ENCODE measurements at places on chromosomes 16 and 17.

- no peak for DNase-seq
Measured at GRCh38 chr16:52074133-52074532, 472.8 kb downstream of the TOX3 start.

GRCh38 chr17:9072696-9073339, 51.5 kb downstream of the NTN1 start:
- DNase-seq = no peak

DNA sequence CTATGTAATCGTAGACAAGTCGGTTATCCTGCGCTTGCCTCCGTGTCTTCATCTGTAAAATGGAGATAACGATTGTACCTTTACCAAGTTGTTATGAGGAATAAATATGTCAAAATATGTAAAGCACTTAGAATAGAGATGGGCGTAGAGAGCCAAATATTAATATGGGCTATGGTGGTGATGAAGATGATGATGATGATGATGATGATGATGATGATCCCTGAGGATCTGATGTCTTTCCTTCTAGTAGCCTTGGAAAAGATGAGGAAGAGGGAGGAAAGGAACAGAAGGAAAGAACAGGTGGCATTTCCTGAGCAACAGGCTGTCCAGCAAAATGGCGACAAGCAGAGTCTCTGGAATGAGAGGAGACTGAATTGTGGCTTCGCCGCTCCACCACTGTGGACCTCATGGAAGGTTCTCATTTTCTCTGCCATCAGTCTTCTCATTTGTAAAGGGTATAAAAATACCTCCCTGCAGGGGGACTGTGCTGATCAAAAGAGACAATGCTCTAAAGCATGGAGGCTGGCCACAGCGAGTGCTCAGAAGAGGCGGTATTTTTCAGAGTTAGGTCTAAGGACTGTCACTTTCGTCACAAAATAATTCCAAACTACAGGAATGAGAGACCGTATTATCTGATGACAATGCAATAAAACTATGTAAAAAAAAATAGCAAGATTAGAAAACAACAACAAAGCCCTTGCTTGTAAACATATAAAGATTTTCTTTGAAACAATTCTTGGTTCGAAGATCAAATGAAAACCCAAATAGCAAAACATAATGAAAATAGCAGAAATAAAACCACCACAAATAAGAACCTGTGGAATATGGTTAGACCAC, 17.2 kb upstream of the RCVRN start:
- no peak for DNase-seq

- DNase-seq = no peak
Measured at GRCh38 chr17:32349503-32349853, 479 bp upstream of the ZNF207 start.

DNA sequence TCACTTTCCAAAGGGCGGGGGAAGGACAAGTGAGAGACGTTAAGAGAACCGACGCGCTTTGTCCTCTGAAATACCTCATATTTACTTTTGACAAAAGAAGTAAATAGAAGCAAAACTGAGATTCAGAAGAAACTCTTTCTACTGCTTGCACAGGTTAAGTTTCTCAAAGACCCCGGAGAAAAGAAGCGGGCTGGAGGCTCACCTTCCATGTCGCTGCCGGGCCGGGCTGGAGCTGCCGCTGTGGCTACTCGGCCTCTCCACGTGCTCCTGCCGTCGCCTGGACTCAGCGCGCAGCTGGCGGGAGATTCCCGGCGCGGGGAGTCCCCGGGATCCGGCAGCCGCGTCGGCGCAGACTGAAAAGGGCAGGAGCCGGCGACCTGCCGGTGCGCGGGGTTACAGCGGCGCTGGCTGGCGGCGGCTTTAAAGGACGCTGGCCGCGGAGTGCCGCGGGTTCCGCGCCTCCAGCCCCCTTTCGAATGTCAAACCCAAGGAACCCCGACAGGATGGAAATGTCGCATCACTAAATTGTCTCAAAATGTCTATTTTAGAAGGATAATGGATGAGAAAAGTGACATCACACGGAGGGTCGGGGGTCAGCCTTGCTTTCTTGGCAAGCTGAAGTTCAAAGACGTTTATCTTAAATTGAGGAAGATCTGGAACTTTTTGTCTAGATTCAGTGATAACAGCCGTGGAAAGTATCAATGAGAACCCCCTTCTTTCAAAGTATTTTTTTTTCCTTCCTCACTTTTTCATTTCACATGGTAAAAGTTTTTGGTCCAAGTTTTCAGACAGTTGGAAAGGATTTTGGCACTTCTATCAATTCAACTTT, at the start of gene IKZF3:
Gene IKZF3, minus strand, starts transcription at position 395 of the 829 bp plus-strand sequence. Its CDS starts 186 bp downstream, at position 209.
- no peak for DNase-seq

DNA sequence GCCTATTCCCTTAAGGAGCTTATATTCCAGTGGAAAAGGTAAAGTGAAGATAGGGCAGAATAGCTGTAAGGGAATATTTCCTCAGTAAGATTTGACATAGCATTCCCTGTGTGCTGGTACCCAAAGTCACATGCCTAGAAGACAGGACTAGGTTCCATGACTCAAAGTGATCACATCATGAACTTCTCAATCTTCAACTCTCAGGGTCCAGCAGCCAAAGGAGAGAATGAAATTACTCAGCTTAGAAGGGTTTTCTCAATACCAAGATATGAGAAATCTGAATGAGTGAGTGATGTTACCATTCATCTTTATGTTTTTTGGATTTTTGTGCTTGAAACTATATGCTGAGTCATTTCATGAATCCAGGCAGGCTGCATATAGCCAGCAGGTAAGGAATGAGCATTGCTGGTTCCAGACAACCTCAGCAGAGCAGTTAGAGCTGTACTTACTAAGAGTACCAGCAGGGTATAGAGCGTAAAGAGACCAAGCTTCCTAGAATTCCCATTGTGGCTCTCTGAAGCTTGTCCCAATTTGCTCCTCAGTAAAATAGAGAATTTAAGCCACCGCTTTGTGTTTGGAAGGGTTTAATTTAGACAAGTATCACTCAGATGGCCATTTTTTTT, 91.1 kb downstream of the ANKFN1 start:
- no peak for DNase-seq

DNA sequence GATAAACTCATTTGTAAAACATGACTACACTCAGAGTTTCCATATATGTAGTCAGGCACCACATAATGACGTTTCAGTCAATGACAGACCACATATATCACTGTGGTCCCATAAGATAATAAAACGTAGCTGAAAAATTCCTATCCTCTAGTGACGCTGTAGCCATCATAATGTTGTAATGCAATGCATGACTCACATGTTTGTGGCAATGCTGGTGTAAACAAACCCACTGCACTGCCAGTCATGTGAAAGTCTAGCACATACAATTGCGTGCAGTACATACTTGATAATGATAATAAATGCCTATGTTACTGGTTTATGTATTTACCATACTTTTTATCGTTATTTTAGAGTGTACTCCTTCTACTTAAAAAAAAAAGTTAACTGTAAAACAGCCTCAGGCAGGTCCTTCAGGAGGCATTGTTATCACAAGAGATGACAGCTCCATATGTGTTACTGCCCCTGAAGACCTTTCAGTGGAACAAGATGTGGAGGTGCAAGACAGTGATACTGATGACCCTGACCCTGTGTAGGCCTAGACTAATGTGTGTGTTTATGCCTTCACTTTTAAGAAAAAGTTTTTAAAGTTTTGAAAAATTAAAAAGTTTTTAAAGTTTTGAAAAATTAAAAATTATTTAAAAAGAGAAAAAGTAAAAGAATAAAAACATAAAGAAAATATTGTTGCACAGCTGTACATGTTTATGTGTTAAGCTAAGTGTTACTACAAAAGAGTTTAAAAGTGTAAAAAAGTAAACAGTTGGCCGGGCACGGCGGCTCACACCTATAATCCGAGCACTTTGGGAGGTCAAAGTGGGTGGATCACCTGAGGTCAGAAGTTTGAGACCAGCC, 9.0 kb downstream of the STAT5B start:
- no peak for DNase-seq

- no peak for DNase-seq
Measured at GRCh38 chr16:64586781-64587180, 535.1 kb downstream of the CDH11 start.

GRCh38 chr17:44269535-44270240, 1.8 kb upstream of the SLC4A1 start:
- DNase-seq = no peak

DNA sequence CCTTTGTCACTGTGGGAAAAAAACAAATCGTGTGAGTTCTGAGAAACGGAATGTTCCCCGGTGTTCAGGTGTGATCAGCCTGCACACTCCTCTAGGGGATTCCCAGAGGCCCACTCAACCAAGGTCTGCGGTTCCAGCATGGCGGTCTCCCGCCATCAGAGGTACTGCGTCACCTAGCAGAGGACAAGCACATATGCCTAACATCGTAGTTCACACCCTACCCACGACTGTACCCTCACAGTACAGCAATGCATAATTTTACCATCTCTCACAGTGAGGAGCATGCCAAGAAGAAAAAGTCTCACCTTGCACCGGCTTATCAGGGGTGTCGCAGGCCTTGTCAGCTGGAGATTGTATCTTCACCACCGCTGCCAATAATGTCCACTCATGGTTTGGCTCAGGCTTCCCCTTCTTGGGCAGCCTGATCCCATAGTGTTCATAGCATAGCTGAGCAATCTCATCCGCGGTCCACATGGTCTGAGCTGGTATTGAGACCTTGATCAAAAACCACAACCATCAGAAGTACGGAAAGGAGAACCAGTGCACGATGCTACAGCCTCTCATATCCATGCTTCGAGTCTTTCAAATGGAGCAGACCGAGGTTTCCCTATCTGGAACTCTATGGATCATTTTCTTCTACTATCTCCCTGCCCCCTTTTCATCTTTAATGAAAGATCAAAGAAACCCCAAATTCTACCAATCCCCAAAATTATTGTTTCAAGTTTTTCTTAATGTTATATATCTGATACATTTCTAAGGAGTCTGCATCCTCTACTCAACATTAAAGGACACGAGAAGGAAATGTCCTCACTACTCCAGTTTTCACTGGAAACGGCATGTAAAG, 2.5 kb downstream of the ADAT1 start:
- DNase-seq = no peak

- no peak for DNase-seq
Measured at GRCh38 chr17:79977708-79978547, 57.7 kb downstream of the TBC1D16 start.
